NCI-H1092 (cell line): ENCODE measurements at places on chromosomes 5 and 9.

- DNase-seq, result no peak
Observed at GRCh38 chr5:168570490-168571328, 8.5 kb downstream of the PANK3 start.

DNA sequence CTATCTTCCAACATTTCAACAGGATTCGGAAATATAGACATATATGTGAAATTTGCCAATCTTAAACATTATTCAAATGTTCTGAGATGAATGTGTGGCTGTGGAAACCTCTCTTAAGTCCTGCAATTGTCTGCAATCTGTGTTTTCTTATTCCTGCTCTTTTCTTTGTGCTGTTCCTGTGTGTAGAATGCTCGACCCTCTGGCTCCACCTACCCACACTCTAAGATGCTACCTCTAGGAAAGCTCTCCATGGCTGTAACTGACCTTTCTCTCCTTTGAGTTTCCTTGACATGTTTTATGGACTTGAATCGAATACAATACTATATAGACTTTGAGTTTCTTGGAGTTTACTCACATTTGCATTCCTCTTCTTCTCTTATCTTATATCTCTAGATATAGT lies 120.6 kb upstream of the ASTN2 start:
- no peak for DNase-seq

- DNase-seq, result no peak
Observed at GRCh38 chr5:160516696-160517530, 95.3 kb downstream of the PTTG1 start.

DNA sequence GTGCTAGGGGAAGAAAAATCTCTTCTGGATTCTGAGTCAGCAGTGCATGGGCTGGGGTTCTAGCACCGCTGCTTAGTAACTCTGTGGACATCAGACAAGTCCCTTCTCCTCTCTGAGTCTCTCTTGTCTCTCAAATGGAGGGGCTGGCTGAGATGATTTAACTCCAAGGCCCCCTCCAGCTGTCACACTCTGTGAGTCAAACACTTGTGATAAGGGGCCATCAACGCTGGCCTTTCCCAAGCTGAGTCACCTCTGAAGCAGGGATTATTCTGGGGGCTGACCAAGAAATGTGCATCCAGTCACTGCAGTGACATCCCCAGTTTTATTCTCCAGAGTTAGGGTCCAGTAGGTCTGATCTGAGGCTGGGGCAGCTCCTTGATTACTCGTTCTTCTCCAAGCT lies 110.4 kb upstream of the ZNF462 start:
- DNase-seq, result no peak
